Keratinocyte (primary cell): ENCODE measurements at places on chromosomes 4 and X.

GRCh38 chr4:121927948-121928347 is 23.9 kb downstream of the TRPC3 start:
- DNase-seq = no peak

GRCh38 chr4:5693871-5694270 is 14.5 kb downstream of the EVC2 start:
- no peak for DNase-seq

DNA sequence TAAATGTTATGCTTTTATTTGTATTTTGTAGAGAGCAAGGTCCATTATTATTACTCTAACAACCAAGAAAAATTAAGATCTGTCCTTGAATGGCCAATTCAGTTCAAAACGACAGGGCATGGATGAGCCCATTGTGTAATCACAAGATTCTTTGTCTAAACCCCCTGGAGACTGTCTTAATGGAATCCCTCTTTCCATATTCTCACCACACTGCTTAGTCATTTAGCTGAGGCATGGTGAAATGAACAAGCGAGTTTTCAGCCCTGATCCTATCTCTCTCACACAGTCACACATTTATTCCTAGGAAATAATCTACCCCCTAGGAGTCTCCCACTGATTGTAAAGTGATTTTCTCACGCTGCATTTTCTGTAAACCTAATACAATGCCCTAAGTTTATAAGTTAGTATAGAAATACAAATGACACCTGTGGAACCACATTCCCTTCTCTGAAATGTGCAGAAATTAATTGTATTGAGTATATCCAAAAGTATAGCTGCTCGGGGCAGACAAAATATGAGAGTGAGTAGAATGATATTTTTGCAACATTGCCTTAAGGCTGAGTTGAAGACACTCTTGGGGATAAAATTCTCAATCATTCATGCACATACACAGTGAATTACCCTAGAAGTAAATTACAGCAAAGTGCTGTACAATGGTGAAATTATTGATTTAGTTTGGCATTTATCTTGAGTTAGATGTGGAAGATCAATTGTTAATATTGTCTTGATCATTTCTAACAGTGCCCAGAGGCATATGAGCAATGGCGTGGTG is 119.7 kb upstream of the PCDH7 start:
- DNase-seq = no peak

GRCh38 chrX:6465756-6466155 is 69.2 kb downstream of the VCX3A start:
- DNase-seq = no peak

- DNase-seq = no peak
These were observed 160.9 kb downstream of the SMIM20 start for GRCh38 chr4:26074712-26075430.

- DNase-seq = no peak
These were observed 25.5 kb upstream of the USO1 start for GRCh38 chr4:75698963-75699228.

DNA sequence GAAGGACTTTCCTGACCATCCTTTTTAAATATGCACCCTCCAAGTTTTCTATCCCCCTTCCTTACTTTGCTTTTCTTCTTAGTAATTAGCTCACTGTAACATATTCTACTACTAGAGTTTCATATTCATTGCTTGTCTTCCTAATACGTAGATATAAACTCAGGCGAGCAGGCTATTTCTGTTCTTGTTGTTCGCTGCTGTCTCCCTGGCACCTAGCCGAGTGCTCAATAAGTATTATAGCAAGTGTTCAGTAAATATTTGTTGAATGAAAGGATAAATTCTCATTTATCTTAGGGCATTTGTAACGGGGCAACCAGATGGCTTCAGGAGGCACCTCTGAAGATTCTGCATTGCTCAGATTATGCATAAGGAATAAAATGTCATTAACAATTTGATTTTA is 6.8 kb upstream of the RHOH start:
- DNase-seq = no peak

- no peak for DNase-seq
These were observed 24.2 kb downstream of the PCDH7 start for GRCh38 chr4:30744386-30744785.

DNA sequence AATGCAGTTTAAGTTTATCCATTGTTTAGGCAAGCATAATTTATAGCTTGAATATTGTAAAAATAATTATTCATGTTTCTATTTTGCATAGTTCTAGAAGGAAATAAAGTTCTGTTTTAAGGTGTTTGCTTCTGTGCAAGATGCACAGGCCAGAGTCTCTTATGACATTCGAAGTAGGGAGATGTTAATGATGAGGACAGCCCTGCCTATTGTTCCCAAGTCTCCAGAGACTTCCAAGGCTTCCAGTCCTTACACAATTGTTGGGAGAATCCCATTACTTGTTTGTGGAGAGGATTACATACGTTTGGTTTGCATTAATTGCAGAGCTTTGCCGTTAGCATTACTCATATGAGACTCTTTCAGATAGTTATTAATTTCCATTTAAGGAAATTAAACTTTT is 96.2 kb upstream of the ANK2 start:
- DNase-seq = no peak

DNA sequence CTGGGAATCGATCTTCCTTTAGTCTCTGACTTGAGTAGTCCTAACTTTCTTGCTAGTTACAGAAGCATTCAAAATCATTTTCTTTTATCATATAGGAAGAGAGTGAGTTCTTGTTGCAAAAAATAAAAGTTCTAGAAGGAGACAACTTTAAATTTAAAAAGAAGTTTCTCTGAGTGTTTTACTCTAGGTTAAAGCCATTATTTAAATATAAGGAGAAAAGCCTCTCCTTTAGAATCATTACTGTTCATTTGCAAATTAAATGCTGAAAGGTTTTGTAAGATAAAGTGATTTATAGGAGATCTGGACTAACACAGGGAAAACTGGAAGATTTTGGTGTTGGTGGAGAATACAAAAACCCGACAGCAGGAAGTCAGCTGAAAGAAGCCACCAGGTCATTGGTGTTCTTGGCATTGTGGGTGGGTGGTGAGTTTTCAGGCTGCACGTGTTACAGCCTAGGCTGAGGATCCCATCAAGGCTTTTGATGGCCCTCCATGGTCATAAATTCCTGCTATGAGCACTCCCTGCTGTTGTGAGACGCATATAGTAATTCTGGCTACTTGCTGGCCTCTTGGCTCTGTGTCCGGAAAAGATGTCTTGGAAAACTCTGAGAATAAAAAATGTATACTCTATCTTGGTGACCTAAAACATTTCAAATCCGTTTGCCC is 81.6 kb downstream of the GPAT3 start:
- DNase-seq = no peak
